GM12878 (cell line): ENCODE measurements at places on chromosomes 6 and 20. TPM values are rescaled to one million over a fixed set of nuclear protein-coding genes. Genes with fewer than 3 reads are reported as not detected.

The DLK2 gene
- 0.38 and 0.40 TPM in 2 replicates for total RNA-seq

The CGA gene
- total RNA-seq: not detected in 2 replicates

The PCK1 gene
- 0.33 and 0.56 TPM in 2 replicates for total RNA-seq

- H3K27ac ChIP-seq: no peak overlapping the region
- no peaks in the 10 kb centered on the region for H3K4me1 ChIP-seq
- no peak overlapping the region for H3K4me3 ChIP-seq
- H3K27me3 ChIP-seq: no peaks in the 10 kb centered on the region
- no peaks in the 10 kb centered on the region for H3K36me3 ChIP-seq
These were observed 106.2 kb upstream of the NRSN1 start for GRCh38 chr6:24019830-24020229.

DNA sequence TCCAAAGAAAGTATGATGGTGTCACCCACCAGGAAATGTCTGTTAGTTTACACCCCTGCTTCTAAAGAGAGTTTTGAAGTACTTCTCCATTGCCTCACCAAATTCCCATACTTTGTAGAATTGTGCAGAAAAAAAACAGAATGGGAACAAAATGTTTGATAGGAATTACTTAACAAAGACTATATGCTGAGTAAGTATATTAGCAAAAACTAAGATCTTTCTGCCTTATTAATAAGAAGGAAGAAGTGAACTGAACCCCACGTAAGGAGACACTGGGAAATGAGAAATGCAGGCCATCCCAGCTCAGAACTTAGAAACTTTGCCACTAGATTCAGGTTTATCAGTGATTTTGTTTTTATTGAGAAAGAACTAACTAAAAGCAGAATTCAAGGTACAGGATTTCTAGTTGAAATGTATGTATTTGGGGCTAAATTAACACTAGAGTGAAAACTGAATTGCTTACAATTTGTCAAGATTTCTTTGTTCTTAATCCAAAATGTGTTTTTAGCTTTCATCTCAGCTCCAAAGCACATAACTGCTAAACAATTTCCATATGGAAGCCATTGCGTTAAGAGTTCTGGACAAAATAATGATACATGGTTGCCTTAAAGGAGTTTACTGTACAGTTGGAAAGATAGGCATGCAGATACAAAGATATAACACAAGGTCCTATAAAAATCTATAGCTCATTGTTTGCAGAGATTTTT, 102.7 kb upstream of the BMP5 start:
- DNase-seq: no peak
- no peaks in the 10 kb centered on the region for H3K36me3 ChIP-seq
- no peaks in the 10 kb centered on the region for H3K27me3 ChIP-seq
- no peak overlapping the region for H3K27ac ChIP-seq
- H3K4me3 ChIP-seq: no peak overlapping the region

DNA sequence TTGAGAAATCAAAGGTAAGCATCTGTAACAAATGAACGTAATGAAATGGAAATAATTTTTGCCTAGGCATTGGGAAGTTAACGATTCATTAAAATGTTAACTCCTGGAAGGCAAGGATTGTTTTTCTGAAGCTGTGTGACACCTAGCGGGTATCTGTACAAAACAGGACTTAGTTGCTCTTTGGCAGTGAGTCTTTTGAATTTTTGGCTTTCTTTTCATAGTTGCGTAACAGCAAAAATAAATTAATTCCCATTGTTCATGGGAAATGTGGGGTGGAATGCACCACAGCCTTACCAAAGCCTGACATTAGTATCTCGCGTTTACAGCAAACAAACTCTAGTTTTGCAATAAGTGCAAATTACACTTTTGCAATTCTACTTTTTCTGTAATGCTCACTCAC, 92.7 kb upstream of the DTNBP1 start:
- no peak overlapping the region for H3K4me3 ChIP-seq
- no peaks in the 10 kb centered on the region for H3K4me1 ChIP-seq
- no peaks in the 10 kb centered on the region for H3K36me3 ChIP-seq

The MEI4 gene
- not detected in 2 replicates for total RNA-seq

The LTA gene
- total RNA-seq: 69.8 and 72.5 TPM in 2 replicates

- no peaks in the 10 kb centered on the region for H3K4me1 ChIP-seq
- H3K4me3 ChIP-seq: no peak overlapping the region
- no peaks in the 10 kb centered on the region for H3K27me3 ChIP-seq
- no peaks in the 10 kb centered on the region for H3K36me3 ChIP-seq
These were observed 947.3 kb downstream of the KIF16B start for GRCh38 chr20:15625981-15626380.

The FNDC11 gene
- total RNA-seq: 0.72 and 0.77 TPM in 2 replicates

DNA sequence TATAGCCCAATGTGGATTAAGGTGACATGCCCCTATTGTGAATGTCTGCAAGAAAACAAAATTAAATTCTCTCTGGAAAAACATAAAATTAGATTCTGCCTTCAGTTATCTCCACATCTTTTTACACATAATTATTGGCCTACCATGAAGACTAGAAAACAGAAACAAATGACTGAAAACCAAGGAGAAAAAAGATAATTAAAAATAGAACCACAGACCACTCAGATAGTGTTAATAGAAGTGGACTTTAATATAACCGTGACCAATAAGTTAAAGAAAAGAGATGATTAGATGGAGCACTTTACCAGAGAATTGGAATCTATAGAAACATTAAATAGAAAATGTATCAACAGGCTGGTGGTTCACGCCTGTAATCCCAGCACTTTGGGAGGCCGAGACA, 445.7 kb downstream of the EPM2A start:
- no peak overlapping the region for H3K4me3 ChIP-seq
- H3K27ac ChIP-seq: no peak overlapping the region
- no peaks in the 10 kb centered on the region for H3K36me3 ChIP-seq
- no peaks in the 10 kb centered on the region for H3K27me3 ChIP-seq
- no peaks in the 10 kb centered on the region for H3K4me1 ChIP-seq

DNA sequence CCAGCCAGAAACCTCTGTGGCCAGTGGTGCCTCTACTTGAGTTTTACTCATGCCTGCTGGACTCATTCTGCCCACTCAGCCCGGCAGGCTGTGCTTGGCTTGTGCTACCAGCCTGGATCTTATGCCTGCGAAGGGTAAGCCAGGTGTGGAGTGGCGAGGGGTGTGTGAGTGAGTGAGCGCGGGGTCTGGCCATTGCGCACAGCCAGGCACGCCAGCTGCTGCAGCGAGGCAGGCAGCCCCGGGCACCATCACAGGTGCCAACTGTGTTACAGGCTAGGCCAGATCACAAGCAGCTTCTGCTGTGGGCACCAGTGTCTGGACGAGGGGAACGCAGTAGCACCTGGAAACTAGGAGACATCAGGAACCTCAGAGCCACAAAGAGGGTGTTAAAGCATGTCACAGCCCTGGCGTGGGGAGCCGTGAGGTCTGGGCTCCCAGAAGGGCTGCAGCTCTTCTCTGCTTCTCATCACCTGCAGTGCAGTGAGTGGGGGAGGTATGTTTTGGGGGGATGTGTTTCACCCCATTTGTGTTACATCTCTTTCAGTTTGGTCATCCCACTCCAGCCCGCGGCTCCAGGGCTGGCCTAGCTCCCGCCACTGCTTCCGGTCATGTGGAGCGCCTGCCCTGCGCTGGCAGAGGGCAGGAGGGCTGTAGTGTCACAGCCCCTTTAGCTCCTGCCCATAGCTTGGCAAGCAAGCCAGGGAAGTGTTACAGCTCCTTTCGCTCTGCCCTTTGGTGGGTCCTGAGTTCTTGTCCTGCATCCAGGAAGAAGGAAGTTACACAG, 379.7 kb upstream of the IMPG1 start:
- H3K4me1 ChIP-seq: no peaks in the 10 kb centered on the region
- DNase-seq: no peak

DNA sequence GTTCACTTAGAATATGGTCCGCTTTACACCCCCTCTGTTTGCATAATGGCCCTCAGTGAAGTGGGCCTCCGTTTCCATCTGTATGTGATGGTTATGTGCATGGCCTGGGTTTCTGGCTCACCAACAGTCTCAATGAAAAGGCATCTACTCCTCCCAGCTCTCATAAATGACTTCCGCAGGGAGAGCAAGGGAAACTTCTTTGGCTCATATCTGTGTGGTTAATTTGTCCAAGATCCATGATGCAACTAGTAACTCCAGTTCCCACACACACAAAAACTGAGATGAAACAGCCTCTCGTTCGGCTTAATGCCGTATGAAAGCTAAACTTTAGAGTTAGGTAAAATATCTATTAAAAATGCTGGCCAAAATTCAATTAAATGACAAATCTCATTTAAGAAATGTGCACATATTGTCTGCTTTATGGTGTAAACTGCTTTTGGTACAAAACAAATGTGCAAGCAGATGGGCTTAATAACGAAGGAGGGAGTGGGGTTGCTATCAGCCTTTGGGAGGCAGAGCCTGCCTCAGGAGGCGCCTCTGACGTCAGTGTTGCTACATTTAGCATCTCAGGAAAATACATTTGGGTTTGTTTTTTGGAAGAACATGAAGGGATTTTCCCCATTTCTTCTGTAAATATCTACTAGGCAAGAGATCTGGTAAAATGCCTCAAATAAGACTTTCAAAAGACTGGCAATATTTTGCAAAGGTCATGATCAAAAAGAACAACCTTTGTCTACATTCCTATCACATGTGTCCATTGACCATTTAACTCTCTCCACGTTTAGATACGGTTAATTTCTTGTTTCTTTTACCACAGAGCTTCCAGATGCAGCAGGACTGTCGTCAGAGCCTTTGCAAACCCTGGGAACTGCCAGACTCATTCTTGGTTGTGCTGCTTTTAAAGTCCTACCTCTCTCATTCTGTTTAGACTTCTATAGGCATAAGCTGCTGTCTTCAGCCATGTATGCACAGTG, 96.8 kb downstream of the ARMC2 start:
- no peaks in the 10 kb centered on the region for H3K4me1 ChIP-seq
- H3K27ac ChIP-seq: no peak overlapping the region
- no peak for DNase-seq

The PDYN gene
- not detected in 2 replicates for total RNA-seq

DNA sequence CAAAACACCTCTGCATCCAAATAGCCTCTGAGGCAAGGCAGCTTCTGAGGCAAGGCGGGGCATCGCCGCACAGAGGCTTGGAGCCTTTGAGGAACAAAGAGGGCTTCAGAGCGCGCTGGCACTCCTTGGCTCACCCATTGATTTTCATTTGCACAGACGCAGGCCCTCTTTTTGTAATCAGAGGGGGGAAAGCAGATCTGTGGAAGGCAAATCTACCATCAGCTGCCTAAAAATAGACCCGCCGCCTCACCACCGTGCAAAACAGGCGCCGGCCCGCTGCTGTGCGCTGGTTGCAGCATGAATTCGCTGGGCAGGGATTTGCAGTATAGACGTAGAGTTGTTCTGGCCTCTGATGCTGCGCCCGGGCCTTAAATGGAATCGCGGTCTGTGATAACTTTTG, 69.9 kb upstream of the STMND1 start:
- no peaks in the 10 kb centered on the region for H3K4me1 ChIP-seq
- DNase-seq: no peak
- no peak overlapping the region for H3K27ac ChIP-seq
- H3K27me3 ChIP-seq: no peaks in the 10 kb centered on the region
- no peak overlapping the region for H3K4me3 ChIP-seq
- H3K36me3 ChIP-seq: no peaks in the 10 kb centered on the region

- no peaks in the 10 kb centered on the region for H3K36me3 ChIP-seq
- H3K27ac ChIP-seq: no peak overlapping the region
- H3K4me3 ChIP-seq: no peak overlapping the region
- no peak for DNase-seq
- H3K4me1 ChIP-seq: no peaks in the 10 kb centered on the region
These were observed 44.2 kb upstream of the SCRT2 start for GRCh38 chr20:719816-720215.

The FAM8A1 gene
- total RNA-seq: 3.8 and 4.5 TPM in 2 replicates

DNA sequence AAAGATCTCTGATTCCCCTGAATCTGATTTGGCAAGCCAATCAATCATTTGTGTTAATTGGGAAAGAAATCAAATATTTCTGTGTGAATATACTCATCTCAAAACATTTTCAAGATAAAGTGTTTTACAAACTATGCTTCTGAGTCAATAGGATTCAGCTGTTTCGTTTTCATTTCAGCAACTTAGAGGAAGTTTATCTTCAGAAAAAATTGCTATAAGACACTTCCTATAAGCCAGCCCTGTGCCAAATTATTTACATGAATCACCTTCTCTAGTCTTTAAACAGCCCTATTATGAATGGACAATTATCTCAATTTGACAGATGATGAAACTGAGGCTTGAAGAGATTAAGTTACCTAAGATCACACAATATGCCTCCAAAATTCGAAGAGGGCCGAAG, 10.9 kb downstream of the DEFB129 start:
- H3K27ac ChIP-seq: 0 out of 2 replicates have a peak overlapping the region, but pooled peaks have one; percentile 9
- peaks cover 10% of the 10 kb centered on the region for H3K4me1 ChIP-seq
- DNase-seq: no peak
- no peaks in the 10 kb centered on the region for H3K36me3 ChIP-seq
- no peaks in the 10 kb centered on the region for H3K27me3 ChIP-seq

- H3K36me3 ChIP-seq: no peaks in the 10 kb centered on the region
- DNase-seq: no peak
- H3K4me1 ChIP-seq: no peaks in the 10 kb centered on the region
- 0 out of 2 replicates have a peak, but pooled peaks cover 3% of the 10 kb centered on the region for H3K27me3 ChIP-seq
These were observed 150.2 kb downstream of the LRFN2 start for GRCh38 chr6:40436685-40437604.

DNA sequence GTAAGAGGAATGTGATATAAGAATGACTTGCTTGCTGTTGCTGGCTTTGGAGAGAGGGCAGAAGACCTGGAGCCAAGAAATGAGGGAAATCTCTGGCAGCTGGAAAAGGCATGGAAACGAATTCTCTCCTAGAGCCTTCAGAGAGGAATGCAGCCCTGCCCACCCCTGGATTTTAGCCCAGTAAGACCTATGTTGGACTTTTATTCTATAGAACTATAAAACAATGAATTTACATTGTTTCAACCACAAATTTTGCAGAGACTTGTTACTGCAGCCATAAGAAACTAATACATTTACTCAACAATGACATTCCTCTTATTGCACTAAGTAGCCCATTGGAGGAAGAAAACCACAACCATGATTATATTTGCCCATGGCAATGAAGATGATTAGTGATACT, 39.5 kb upstream of the PREP start:
- H3K27me3 ChIP-seq: no peaks in the 10 kb centered on the region
- H3K4me3 ChIP-seq: no peak overlapping the region
- H3K36me3 ChIP-seq: no peaks in the 10 kb centered on the region
- no peak for DNase-seq

- H3K4me1 ChIP-seq: no peaks in the 10 kb centered on the region
- DNase-seq: no peak
- no peak overlapping the region for H3K27ac ChIP-seq
- no peaks in the 10 kb centered on the region; the same call in 1 of the 2 replicates for H3K27me3 ChIP-seq
- no peaks in the 10 kb centered on the region for H3K36me3 ChIP-seq
These were observed 16.0 kb upstream of the NKX2-2 start for GRCh38 chr20:21529863-21530262.

- DNase-seq: no peak
- peaks cover 10% of the 10 kb centered on the region; the same call in 1 of the 2 replicates for H3K4me1 ChIP-seq
- no peak overlapping the region for H3K4me3 ChIP-seq
These were observed 52.1 kb downstream of the IRF4 start for GRCh38 chr6:443621-444159.

The SYCP2L gene
- not detected in 2 replicates for total RNA-seq

The OOEP gene
- total RNA-seq: not detected in 2 replicates

The NHSL1 gene
- 1.2 and 2.7 TPM in 2 replicates for total RNA-seq

The SLC26A8 gene
- 0.35 TPM in 1 of 2 replicates, not detected in the other for total RNA-seq
